Stimulated activated CD8-positive, alpha-beta memory T cell treated with anti-CD3 and anti-CD28 coated beads, Interleukin-7, amount 100 ng/mL, for 1 hour (primary cell): ENCODE measurements at places on chromosomes 2 and 18.

GRCh38 chr2:127584516-127585033, 49.1 kb downstream of the MYO7B start:
- DNase-seq = no peak

DNA sequence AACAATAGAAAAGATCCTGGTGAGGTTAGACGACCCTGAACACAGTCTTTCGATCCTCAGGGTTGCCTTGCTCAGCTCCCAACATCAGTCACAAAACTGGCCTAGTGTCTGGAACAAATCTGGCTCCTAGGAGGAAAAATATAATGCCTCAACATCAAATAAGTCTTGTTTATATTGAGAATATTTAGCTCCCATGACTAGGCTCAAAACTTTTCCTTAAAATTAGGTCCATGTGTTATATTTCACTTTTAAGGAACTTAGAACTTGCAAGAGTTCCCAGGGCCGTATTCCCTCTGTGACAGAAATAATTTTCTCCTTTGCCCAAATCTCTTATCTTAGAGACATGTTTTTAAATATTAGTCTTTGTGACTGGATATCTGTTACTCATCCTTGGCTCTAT, 819.7 kb upstream of the ZEB2 start:
- no peak for DNase-seq

GRCh38 chr2:232611559-232612218, 21.7 kb upstream of the EFHD1 start:
- peak; percentile 54 for DNase-seq

DNA sequence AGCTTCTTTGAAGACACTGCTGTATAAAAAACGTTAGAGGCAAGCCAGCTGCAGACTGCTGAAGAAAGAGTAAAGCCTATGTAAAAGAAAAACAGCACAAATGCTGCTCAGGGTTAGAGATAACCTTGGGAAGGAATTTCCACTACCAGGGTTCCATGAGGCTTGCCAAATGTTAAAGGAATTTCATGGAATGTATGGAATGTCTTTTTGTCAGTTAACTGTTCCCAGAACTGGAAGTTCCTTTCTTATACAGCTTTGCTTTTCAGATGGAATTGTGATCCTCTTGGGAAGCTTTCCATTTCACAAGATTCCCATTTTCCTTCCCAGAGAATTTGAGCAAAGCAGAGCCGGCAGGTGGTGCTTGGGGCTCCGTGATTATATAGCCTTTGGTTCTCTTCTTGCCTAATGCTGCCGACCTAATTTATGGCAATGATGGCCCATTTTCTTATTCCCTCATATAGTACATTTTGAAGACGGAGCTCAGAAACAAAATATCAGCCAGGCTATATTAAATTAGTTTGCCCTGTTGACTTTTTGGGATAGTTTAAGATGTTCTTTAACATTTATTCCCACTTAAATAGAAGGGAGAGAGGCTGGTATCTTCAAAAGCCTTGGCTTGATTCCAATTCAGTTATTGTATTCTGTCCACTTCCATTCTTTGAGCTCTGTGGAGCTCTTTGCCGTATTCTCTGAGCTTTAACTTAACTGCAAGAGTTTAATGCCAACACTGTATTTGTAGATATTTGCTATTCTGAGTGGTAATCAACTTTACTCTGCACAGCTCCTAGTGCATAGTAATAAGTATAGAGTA, 162.3 kb downstream of the PHLPP1 start:
- no peak for DNase-seq

DNA sequence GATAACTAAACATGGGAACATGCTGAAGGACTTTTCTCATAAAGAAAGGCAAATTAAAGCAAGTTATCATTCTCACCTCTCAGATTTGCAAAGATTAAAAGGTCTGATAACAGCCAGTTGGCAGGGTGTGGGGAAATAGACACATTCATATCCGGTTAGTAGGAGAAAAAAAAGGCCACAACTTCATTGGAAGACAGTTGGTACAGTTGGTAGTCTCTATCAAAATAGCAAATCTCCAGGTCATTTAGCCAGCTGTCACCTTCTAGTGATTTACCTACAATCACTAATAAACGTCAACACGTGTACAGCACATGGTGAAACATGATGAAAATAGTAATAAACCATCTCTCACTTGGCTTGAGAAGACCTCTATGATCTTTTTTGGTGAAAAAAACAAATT, 16.6 kb downstream of the INPP5D start:
- DNase-seq = no peak

- DNase-seq = no peak
Measured at GRCh38 chr18:24397131-24397693, 412 bp downstream of the OSBPL1A start.

DNA sequence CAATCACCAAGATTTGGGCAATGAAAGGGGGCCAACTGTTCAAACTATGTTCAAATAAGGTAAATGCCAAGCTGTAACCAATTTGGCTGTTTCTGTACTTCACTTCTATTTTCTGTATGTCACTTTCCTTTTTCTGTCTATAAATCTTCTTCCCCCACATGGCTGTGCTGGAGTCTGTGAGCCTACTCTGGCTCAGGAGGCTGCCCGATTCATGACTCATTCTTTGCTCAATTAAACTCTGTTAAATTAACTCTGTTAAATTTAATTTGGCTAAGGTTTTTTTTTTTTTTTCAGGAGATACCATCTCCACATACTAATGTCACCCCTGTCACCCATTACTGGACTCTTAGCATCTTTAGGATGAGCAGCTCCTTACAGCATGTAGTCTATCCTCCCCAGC, 178.8 kb upstream of the TWIST2 start:
- no peak for DNase-seq

DNA sequence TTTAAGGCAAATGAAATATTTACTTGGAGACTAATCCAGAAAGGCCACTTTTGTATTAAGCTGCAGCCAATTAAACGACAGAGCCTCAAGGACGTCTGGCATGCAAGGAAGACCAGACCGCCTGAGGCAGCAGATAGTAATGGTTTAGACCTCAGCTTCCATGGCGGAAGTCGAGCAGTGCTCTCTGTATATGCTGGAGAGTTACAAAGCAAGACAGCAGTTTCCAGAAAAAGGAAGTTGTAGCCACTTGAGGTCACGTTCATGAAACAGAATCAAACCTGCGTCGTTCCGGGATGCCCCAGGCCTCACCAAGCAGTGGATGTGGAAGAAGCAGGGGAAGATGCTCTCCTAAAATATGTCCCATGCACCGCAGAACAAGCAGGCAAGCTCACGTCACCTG, 142.0 kb downstream of the PTGR3 start:
- DNase-seq = no peak

DNA sequence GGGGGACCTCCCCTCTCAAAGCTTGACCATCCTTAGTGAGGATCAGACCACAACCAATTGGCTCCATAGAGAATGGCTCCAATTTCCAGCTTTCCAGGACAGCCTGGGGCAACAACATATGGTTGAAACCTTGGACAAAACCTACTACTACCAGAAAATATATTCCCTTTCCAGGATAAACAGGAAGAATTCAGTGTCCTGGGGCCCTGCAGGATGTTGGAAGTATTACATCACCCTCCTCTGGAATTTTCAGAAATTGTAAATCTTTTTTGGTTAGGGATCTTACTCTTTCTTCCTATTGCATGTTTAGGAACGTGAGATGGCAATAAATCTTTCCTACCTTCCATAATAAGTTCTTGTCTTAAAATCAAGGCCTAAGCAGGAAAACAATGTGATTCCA, 158.9 kb upstream of the MEIS1 start:
- DNase-seq = no peak

DNA sequence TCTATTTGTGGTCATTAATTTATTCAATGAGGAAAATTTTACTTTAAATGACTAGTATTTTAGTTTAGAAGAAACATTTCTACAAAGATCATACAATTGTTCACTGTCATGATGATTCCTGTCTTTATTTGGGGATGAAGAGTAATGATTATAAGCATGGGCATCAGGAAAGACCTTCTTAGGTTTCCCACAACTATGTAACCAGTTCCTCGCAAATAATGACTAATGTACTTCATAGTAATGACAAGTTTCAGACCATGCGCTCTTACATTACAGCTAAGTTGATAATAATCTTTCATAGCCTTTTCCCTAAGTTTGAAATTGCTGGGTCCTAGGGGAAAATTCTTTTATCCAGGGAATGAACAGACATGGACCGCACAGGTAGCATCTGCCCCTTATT, 90.5 kb downstream of the MYO5B start:
- DNase-seq = no peak

- DNase-seq = no peak
Measured at GRCh38 chr2:137231628-137232027, 466.3 kb downstream of the THSD7B start.

GRCh38 chr2:46101557-46102220, 195.5 kb upstream of the EPAS1 start:
- DNase-seq = no peak

DNA sequence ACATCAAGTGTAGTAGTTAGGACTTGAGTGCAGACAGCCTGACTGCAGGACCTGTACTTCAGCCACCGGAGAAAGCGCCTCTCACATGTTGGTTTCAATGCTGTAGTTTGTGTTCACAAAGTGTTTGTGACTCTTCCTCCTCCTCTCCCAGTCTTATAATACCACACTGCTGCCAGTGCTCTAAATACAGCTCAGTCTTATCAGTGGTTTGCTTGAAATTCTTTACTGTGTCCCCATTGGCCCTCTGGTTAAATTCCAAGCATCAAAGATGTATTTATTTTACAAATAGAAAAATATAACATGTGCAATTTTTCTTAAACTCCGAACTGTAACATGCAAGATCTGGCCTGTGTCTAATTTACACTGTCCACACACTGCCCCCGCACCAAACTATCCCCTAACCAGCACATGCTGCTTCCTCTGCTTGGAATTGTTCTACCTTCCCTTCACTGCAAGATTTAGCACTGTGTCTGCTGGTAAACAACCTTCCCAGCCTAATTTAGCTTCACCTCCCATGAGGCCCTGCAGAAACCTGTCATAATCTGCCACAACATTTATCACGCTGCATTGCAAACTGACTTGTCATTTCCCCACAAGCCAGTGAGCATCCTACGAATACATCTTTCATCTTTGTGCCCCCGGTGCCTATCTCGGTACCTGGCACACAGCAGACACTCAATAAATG, 77.1 kb downstream of the SUMO1 start:
- no peak for DNase-seq

- DNase-seq = no peak
Measured at GRCh38 chr18:79924814-79925731, 26.4 kb downstream of the SLC66A2 start.

GRCh38 chr18:76613053-76613754, 118.2 kb upstream of the ZNF516 start:
- DNase-seq = no peak

GRCh38 chr2:32210767-32211408, 45.2 kb downstream of the SLC30A6 start:
- DNase-seq = no peak

DNA sequence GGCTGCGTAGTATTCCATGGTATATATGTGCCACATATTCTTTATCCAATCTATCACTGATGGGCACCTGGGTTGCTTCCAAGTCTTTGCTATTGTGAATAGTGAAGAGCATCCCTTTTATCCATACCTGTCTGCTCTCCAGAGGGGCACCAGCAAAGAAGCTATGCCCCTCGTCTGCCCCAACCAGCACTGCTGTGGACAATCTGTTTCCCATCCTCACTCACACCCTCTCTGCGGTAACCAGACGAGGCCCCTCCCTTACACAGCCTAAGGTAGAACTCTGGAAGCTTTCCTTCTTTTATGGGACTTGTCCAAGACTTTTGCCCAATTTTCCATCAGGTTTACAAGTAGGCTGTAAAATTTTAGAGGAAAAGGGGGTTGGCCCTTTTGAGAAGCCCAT, 24.9 kb downstream of the TTR start:
- DNase-seq = no peak

GRCh38 chr2:100990650-100991403, 11.3 kb upstream of the RPL31 start:
- DNase-seq = no peak

DNA sequence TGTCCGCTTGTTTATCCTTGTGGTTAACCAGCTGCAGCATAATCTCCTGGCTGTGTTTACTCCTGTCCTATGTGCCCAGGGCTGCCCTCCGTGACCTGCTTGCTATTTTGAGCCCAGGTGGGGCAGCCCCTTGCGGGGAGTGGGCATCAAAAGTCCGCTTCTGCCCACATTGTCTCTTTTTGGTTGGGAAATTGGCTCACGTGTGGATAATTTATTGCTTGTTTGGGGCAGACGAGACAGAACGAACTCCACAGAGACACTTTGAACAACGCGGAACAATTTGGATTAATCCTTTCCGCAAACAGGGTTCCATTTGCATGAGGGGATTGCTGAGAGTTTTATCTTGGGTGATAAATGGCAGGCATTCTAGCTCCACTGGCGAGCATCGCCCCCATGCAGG, 8.1 kb upstream of the CXCR4 start:
- DNase-seq = no peak

- no peak for DNase-seq
Measured at GRCh38 chr2:9258953-9259399, 52.4 kb downstream of the ASAP2 start.

DNA sequence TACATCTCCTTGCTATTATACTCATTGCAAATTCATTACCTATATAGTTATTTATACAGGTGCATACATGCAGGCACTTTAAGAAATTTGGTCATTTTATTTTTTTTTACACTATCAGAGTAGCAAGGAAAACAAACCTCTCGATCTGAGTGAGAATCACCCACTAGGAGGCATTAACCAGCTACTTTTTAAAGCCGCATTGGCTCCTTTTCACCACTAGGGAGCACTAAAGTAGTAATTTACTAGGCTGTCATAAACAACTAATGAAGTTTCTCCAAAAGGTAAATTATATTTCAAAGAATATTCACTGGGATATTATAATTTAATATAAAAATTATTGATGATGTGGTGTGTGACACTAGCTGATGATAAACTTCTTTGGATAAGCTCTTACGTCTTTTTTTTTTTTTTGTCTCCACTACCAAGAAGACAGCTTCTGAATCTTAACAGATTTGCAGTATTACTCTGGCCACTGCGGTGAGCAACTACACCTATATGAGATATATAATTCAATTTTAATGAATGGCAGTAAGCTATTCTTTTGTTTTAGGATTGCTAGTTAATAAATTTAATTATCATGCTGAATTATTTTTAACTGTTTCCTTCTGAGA, 101.9 kb downstream of the NOL4 start:
- DNase-seq = no peak

DNA sequence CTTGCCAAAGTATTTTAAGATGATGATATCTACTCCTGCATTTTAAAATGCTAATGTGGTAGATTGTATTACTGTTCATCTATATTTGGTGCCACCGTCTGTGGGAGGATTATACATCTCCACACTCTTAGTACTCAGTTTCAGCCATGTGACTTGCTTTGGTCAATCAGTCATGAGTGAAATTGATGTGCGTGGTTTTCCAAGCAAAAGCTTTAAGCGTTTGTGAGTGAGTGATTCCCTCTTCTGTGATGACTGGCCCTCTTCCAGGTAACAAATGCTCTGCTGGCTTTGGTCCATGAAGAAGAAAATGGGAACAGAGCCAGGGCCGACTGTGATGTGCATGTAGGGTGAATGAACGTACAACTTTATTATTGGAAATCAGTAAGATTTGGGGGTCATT, 330.4 kb downstream of the LPIN1 start:
- DNase-seq = no peak
